Activated CD4-positive, alpha-beta T cell treated with anti-CD3 and anti-CD28 coated beads, Interleukin-10, Interleukin-2, amounts not matched to agents 100 ng/mL and 50 ng/mL, durations not matched to agents 16 hours and 8 hours (primary cell): ENCODE measurements at places on chromosomes 7 and 10.

DNA sequence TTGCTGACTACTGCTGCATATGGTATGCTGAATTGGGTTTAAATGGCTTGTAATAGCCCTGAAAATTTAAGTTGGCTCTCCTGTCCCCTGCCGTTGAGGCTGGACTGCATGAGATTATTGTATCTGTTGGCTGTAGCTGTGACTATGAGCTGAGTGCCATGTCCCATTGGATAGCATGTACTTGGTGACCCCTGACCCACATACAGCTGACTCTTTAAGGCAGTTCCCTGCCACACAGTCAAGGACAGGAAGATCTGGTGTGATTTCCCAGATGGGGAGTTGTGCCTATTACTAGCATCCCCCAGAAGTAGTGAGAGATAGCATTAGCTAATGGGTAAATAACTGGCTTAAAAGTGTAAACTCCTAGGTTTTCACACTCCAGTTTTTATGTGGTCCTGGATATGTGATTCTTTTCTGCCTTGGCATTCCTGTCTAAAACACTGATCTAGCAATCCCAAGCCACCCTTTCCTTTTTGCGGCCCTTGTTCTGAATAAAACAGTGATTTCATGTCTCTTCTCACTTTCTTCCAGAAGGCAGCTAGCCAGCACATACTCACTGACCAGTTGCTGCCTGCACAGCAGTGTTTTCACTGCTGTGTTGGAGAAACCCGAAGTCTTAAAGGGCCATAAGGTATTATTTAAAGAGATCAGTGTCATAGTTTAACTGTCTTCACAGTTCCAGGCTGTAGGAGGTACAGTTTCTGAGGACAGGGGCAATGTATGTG lies 35.9 kb downstream of the LRRC4 start:
- DNase-seq: no peak

DNA sequence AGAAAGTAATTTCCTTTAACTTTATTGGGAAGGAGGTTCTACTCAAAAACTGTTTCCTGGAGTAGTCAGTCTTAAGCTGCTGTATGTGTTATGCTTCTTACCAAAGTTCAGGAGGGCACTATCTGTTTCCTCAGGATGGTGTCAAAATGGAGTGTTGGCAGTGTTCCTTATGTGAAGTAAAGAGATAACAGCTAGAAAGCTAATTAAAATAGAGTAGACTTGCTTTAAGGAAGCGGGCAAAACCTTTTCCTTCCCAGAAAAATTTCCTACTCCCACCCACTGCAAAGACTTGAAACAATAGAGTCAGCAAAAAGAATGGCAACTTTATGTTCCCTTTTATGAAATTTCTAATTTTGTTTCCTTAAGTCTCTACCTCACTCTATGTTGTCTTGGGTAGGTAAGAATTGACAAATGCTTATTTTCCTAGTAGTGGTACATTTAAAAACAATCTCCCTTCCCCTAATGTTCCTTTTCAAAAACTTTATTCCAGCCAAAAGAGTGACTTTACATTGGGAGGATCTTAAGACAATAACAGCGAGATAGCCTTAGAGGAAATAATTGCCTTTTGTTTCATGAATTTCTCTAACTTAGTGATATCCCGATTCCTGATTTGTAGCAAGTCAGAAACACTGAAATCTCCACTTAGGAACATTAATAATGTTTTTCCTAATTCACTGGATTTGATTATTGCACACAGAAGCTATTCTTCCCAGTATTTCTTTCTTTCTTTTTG lies 26.5 kb upstream of the ENTPD1 start:
- DNase-seq: no peak

DNA sequence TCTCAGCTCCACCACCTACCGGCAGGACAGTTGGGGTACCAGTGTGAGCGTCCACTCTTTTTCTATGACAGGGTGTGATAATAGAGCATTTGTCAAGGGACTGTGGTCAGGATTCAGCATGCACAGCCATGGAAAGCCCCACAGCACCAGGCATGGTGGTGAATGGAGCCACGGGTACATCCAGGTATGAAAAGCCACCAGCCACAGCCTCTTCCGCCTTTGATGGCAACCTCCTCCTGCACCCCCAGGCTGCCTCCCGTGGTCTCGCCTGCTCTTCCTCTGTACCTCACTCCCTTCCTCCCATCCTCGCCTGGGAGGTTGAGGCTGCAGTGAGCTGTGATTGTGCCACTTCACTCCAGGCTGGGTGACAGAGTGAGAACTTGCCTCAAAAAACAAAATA lies 90.2 kb upstream of the CHST15 start:
- DNase-seq: no peak

DNA sequence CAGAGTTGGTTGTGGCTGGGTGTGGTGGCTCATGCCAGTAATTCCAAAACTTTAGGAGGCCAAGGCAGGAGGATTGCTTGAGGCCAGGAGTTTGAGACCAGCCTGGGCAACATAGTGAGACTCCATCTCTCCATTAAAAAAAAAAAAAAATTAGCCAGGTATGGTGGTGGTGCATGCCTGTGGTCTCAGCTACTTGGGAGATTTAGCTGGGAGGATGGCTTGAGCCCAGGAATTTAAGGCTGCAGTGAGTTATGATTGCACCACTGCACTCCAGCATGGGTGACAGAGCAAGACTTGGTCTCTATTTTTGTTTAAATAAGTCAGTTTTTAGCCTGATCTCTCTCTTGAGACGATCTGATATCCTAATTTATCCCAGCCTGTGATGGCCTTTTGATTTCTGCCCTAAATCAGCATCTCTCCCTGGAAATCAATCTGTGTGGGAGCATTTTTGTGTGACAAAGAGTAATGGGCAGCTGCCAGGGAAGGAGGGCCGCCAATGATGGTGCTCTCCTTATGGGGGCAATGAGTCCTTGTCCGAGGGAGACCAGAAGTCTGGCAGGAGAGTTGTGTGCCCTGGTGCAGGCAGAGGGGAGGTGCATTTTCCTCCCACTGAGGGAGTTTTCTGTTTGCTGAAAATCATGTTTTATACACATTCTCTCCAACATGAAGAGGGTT lies 111.0 kb downstream of the NRP1 start:
- no peak for DNase-seq

DNA sequence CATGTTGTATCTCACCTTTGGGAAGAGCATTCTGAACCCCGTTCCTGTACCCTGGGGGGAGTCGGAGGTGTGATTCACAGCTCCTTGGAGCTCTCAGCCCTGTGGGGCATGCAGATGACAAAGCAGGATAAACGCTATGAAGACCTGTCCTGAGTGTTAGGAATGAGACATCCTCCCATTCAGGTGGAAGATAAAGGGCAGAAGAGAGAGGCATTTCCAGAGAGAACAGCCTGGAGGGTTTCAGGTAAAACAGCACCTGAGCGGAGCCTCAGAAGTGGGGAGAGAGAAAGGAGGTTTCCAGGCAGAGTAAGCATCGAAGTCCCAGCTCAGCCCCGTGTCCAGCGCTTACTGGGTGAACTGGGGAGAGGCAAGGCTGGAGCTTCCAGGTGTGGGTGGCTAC lies 288.9 kb downstream of the KLF6 start:
- no peak for DNase-seq

- DNase-seq: no peak
Observed at GRCh38 chr7:135291809-135292253, 58.2 kb downstream of the STRA8 start.

DNA sequence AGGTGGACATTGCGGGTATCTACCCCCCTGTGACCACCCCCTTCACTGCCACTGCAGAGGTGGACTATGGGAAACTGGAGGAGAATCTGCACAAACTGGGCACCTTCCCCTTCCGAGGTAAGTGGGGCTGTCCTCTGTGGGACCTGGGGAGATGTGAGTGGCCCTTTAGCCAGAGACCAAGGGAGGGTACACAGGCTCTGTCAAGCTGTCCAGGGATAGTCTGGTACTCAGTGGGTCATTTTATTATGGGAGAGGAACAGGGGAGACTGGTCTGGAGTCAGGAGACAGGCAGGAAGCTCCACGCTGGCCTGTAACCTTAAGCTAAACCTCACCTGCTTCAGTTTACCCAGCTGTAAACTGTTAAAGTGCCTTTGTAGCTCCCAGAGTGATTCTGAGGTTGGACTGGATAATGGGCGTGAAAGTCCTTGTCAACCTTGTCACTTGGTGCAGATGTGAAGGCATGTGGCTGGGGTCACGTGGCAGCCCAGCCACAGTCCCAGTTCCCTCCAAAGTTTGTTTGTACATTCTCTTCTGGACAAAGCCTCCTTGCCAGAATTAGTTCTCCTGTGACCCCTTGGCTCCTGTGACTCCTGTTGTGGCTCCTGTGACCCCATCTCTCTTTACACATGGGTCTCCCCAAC lies 729 bp downstream of the HOGA1 start:
- no peak for DNase-seq
